ENCODE measurements at places on chromosomes 16 and 17.
A peak's percentile ranks its signal among the peaks of the same experiment; 100 is the strongest.

DNA sequence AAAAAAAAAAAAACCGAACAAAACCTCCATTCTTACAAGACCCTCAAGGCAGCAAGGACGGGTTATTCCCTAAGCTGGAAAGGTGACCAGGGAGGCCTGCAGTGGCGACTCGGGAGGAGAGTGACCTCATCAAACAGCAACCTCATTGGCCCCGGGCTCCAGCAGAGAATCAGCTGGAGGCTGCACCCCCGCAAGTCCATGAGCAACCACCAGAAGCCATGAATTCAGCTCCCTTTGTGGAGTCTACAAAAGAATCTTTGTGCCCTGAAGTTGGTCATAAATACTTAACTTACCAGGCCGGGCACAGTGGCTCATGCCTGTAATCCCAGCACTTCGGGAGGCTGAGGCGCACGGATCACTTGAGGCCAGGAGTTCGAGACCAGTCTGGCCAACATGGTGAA, 80.9 kb upstream of the CREBBP start:
- DNase-seq, result peak; percentile 75

GRCh38 chr16:17273142-17273561, 197.6 kb downstream of the XYLT1 start:
- peak; percentile 14 for DNase-seq

DNA sequence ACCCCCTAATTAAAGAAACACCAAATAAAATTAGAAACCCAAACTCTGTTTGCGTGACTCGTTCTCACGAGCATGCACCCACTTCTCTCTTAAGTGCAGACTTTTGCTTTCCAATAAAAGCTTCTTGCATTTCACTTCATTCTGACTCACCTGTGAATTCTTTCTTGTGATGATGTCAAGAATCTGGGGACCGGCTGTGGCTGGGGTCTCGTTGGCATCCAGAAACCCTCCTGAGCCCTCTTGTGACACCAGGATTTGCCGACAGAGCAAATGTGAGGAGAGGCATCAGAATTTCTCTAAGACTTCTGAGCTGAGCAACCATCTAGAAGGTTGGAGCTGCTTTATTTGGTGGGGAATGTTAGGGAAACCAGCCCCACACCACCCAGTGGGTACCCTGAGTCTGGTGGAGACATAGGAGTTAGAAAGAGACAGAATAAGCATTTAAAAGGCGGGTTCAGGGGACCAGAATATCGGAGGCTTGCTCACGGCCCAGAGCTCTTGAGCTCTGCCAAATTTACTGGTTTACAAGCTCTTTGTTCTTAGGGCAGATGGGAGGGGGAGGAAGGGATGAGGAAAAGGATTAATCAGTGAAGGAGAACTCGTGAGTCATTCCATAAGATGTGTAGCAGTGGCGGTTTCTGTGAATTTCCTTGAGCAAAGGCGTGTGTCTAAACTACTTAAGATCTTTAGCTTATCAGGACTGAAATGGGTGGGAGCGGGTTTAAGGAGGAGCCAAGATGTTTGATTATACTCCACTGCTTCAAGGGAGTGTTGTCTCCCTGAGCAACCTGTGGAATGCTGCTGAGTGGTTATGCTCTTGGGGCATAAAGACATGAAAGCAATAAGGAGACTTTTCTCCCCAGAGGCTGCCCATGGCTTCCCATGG, 24.2 kb upstream of the TMC5 start:
- DNase-seq, result peak; percentile 94

- no peak for DNase-seq
These were observed 385.1 kb upstream of the MAF start for GRCh38 chr16:79985606-79986005.

DNA sequence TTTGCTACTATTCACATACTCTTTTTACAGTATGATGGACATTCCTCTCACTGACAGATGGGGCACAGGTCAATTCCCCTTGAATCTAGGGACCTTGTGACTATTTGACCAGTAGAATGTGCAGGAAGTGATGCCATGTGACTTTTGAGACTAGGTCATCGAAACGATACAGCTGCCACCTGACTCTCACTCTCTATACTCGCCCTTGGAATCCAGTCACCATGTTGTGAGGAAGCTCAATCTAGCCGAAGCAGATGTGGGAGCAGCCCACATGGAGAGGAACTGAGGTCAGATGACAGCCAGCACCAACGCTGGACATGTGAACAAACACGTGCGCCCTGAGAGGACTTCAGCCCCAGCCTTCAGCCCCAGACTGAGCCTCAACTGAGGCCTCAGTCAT, 148.2 kb upstream of the CDC42EP4 start:
- no peak for DNase-seq

DNA sequence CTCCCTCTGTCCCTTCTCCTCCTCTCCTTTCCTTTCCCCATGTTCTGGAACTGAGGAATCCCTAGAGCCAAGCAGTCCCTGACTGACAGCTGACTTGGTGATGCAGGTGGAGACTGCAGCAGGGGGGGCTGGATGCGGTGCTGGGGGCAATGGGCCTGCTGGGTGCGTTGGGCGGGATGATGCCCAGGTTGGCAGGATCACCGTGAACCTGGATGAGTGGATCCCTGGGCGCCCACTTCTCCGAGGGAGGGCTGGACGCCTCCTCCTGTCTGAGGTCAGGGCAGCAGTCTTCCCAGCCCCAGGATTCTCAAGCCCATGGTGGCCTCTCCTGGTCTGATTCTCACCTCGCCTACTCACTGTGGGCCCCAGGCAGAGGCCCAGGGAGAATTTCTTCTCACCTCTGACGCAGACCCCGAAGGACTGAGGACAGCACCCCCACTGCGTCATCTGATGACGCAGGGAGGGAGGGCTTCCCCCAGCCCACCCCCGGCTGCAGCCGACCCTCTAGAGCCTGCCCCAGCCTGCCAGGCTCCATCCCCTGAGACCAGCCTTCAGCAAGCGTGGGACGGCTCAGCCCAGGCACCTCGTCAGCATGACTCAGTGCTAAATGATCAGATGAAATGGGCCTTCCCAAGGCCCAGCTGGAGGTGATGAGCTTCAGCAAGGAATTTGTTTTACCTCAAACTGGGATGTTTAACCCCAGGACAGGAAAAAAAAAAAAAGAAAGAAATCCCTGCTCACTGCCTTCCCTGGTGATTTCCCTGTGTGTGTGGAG, 188.0 kb upstream of the TNRC6C start:
- peak; percentile 76 for DNase-seq

Measured in A172 (cell line).